ENCODE measurements at places on chromosomes 12 and 14.

GRCh38 chr12:67469666-67470065, 178.9 kb upstream of the DYRK2 start:
- no peak for DNase-seq

GRCh38 chr14:64421166-64421565, 33.0 kb downstream of the MTHFD1 start:
- no peak for DNase-seq

- no peak for DNase-seq
Measured at GRCh38 chr12:101634724-101635123, 40.0 kb downstream of the MYBPC1 start.

GRCh38 chr12:80107221-80107620, 7.9 kb downstream of the OTOGL start:
- DNase-seq, result no peak

- DNase-seq, result no peak
Measured at GRCh38 chr14:102049258-102050025, 37.4 kb downstream of the HSP90AA1 start.

DNA sequence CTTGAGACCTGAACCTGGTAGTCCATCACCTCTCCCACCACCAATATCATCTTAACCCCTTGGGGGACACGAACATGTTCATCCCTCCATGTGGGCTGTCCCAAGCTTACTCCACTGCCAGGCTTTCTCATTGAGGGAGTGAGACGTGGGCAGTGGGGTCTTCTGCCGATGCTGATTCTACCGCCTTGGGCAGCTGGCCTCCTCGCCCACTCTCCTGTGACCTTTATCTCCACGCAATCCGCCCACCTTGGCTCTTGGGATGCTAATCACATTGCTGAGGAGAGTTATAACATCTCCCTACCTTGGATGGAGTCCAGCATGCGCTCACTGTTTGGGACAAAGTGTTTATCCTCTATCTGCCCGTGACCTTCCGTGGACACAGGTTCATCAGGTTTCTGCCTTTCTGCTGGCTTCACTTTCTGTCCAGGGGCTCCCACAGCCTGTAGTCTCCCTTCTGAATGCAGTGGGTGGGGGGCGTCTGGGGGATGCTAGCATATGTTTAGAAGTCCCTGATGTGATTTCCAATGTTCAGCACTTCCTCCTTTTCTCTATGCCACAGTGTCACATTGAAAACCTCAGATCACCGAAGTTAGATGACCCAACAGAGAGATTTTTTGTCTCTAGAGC, 53.2 kb upstream of the ESRRB start:
- no peak for DNase-seq

GRCh38 chr14:99479906-99480869, at the start of gene SETD3:
TSS of gene SETD3 (minus strand) at chr14:99480859. CDS start at chr14:99465805, 15,054 bp downstream.
- no peak for DNase-seq
